ENCODE measurements at places on chromosomes 13 and 19.

- DNase-seq, result no peak
Observed at GRCh38 chr13:51329606-51330005, 9.9 kb upstream of the SERPINE3 start.

DNA sequence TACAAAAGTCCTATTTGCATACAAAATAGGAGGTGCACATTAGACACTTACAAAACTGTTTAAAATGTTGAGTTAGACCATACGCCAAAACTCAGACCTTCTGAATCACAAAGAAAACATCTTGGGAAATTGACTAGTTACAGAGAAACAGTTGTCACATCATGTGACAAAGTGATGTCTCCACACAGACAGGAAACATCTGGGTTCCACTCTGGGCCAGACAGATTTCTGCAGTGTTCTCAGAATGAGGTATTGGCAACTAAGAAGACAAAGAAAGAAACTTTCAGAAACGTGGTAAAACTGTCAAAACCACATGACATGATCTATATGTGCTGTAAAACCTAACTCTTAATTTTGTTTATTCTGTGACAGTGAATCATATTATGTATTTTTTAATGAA, 6.7 kb downstream of the ZNF793 start:
- DNase-seq, result no peak

DNA sequence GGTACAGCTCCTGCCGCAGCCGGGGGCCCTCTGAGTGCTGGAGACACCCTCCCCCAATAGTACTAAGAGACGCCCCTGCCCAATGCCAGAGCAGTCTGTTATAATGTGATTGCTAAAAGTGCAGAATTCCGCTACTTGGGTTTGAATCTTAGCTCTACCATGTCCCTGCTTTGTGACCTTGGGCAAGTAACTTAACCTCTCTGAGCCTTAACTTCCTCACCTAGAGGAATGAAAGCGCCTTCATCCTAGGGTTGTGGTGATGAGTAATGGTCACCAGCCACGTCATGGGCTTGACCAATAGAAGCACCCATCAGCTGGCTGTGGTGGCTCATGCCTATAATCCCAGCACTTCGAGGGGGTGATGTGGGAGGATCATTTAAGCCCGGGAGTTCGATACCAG, 6.5 kb downstream of the PLEKHG2 start:
- DNase-seq, result no peak

DNA sequence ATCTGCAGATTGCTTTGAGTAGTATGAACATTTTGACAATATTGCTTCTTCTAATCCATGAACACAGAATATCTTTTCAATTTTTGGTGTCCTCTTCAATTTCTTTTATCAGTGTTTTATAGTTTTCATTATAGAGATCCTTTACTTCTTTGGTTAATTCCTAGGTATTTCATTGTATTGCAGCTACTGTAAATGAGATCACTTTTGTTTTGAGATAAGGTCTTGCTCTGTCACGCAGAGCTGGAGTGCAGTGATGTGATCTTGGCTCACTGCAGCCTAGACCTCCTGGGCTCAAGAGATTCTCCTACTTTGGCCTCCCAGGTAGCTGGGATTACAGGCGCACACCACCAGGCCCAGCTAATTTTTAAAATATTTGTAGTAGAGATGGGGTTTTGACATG, 9.8 kb downstream of the CYP2A7 start:
- DNase-seq, result no peak

DNA sequence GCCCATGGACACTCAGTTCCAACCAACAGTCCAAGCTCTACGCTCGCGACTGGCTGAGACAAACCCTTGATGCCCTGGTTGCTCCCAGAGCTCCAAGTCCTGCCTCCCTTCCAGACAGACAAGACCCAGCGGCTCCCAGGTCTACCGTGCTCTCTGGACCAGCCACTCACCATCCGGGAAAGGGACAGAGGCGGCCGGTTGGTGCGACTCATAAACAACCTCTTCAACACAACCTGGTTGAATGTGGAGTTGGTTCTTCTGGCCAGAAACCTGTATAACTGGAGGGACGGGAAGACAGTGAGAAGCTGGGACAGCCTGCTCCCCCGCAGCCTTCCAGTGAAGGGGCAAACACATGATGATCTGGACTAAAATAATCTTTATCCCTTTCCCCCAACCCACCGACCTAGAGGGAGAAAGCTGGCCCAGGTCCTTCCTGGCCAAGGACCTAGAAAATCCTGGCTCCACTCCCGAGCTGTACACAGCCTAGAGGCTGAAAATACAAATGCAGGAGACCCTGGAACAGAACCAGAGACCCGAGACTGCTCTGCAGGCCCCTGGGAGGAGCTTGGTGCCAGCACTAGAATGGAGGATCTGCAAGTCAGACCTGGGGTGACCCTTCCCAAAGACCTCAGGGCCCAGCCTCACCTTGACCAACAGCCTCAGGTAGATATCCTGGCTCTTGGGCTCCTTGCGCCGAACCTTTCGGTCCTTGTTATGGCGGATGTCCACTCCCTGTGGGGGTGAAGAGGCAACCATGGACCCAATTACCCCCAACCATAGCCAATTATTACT, 1.6 kb downstream of the RPL18 start:
- no peak for DNase-seq

- no peak for DNase-seq
Observed at GRCh38 chr13:25778365-25778764, 273.5 kb downstream of the SHISA2 start.

DNA sequence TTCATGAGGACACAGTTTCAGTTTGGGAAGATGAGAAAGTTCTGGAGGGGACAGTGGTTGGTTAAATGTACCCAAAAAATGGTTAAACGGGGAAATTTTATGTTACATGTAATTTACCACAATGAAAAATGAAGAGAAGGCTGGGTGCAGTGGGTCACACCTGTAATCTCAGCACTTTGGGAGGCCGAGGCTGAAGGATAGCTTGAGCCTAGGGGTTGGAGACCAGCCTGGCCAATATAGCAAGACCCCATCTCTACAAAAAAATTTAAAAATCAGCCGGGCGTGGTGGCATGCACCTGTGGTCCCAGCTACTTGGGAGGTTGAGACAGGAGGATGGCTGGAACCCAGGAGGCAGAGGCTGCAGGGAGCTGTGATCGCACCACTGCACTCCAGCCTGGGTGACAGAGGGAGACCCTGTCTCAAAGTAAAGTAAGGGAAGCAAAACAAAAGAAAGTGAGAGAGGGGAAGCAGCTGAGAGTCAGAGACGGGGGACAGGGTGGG, 17.2 kb downstream of the GNG7 start:
- DNase-seq, result no peak

- no peak for DNase-seq
Observed at GRCh38 chr19:49390131-49390928, 2.3 kb downstream of the KASH5 start.

GRCh38 chr13:28423010-28423409, 71.9 kb downstream of the FLT1 start:
- peak; percentile 5 for DNase-seq

GRCh38 chr13:79637133-79637763, 156.3 kb downstream of the NDFIP2 start:
- DNase-seq, result no peak

- DNase-seq, result no peak
Observed at GRCh38 chr19:32966750-32967149, 5.0 kb downstream of the CEP89 start.

DNA sequence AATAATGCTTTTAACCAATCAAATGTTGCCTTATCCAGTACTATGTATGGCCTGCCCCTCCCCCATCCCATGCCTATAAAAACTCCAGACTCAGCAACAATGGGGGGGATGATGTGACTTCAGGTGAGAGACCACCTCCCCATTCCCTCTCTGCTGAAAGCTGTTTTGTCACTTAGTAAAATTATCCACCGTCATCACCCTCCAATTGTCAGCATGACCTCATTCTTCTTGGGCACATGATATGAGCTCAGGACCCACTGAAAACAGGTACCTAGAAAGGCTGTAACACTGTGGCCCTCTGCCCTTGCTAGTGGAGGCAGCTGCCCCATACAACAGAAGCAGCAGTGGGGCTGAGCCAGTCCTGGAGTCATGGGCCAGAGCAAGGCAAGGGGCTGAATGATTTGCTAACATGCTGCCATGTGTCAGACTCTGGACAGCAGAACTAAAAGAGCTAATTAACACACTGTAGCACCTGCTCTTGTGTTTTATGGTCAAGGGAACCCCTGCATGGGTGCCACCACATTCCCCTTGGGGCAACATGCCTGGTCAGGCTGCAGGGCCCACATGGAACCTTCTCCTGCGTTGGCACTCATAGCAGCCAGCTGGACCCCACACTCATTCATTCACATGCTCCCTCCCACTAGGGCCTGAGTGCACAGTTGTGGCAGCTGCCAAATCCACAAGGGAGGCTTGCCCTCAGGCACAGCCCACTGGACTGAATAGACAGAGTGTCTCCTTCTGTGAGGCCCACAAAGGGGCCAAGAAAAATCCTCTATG, 722.2 kb upstream of the PCDH20 start:
- DNase-seq, result no peak

GRCh38 chr19:15666883-15667282, 6.0 kb upstream of the CYP4F12 start:
- DNase-seq, result no peak

GRCh38 chr19:3565139-3565538, 7.6 kb upstream of the HMG20B start:
- DNase-seq, result no peak

DNA sequence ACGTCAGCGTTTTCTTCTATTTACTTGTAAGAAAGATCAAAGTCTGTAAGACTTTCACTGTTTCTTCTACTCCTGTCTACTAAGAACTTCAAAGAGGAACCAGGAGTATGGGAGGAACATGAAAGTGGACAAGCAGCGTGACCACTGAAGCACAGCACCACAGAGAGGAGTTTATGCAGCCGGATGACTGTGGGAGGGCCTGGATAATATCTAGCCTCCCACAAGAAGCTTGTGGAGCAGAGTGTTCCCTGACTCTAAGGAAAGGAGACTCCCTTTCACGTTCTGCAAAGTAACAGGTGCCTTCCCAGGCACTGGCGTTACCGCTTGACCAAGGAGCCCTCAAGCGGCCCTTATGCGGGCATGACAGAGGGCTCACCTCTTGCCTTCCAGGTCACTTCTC, 83.6 kb upstream of the PDCD5 start:
- DNase-seq, result no peak

DNA sequence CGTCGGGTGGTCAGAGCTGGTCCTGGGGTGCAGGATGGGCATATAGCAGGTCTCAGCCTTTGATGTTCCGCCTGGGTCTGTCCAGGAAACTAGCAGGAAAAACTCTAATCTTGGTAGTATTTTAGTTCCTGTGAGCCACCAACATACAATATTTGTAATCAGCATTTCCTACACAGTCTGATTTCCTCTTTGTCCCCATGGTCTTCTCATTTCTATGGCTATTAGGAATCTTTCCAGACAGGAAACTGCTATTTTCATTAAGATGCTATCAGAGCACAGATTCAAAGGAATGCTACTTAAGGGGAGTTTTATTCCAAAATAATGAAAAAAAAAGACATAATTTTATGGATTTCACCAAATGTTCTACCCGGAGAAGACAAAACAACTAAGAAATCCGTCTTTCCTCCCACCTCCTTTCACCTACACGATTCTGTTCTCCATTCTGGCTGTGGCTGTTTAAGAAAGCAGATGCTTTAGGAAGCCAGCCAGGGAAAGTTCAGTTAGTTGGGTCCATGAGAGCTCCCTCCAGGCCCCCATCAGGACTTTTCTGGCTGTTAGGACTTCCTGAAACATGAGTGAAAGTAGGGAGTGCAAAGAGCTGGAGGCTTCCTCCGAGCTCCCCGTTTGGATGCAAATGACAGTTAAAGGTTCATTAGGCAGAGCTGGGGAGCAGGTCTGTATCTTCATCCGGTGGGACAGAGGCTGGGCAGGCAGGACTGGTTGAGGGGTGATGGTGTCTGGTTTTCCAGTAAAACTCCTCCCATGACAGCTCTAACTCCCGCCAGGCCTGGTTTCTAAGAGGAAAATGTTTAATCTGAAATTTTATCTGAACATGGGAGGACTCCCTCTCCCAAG, 36.3 kb downstream of the SHISA2 start:
- no peak for DNase-seq

GRCh38 chr13:42355092-42355485, 83.1 kb downstream of the AKAP11 start:
- peak; percentile 22 for DNase-seq

DNA sequence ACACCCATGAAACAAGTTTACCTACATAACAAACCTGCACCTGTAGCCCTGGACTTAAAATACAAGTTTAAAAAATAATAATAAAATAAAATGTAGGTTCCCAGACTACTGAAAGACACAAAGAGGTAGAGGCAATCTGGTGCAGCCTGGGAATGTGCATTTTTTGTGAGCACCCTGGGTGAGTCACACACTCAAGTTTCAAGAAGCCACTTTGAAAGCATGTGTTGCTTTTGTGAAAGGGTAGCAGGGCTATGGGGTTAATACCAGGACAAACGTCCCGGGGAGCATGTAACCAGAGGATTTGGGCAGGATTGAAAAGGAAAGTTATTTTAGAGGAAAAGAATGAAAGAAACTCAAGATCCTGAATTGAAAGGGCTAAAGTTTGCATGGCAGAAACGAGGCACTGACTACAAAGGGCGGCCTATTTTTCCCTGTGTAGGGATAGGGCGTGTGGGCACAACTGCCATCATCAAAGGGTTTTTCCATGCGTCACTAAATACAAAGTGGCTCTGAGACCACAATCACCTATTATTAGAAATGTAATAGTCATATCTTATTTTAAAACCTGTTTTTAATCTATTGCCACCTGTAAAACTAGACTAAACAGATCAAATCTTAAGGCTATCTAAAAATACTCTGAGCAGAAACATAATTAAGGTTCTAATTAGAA, 314.9 kb downstream of the COG6 start:
- DNase-seq, result no peak

- DNase-seq, result no peak
Observed at GRCh38 chr19:33085570-33086128, 4.7 kb downstream of the GPATCH1 start.

DNA sequence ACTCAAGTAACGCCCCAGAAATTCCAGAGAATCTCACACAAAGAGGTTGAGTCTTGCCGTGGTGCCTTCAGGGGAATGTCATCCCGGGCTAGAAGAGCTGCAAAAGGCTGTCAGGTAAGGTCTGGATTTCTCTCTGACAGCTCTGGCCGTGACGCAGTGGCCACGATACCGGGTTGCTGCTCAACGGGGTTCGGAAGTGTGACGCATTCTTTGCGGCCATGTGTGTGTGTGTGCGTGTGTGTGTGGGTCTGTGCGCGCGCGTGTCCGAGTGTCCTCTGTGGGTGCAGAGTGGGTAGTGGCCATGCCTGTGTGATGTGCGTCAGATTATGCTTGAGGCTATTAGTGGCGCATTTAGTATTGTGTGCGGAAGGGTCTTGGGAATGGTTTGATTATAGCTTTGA, 306 bp downstream of the ZNF540 start:
- DNase-seq, result peak; percentile 17

- DNase-seq, result no peak
Observed at GRCh38 chr13:98657506-98658085, 80.7 kb upstream of the STK24 start.

- no peak for DNase-seq
Observed at GRCh38 chr13:89899302-89900103, 1448.0 kb upstream of the MIR17HG start.

- DNase-seq, result no peak
Observed at GRCh38 chr19:17327068-17327653, 7.5 kb downstream of the ANO8 start.

GRCh38 chr13:28609926-28610325, 49.0 kb upstream of the POMP start:
- no peak for DNase-seq

- no peak for DNase-seq
Observed at GRCh38 chr13:88459331-88459730, 788.2 kb downstream of the SLITRK5 start.

- DNase-seq, result no peak
Observed at GRCh38 chr13:27967203-27967735, 1.8 kb downstream of the CDX2 start.

- no peak for DNase-seq
Observed at GRCh38 chr13:99178636-99179035, 22.0 kb upstream of the UBAC2 start.

All from stimulated activated CD8-positive, alpha-beta memory T cell treated with anti-CD3 and anti-CD28 coated beads, Interleukin-2, amount 100 ng/mL, for 1 hour (primary cell).